NCI-H1105 (cell line): ENCODE measurements at places on chromosomes 5 and 9.

DNA sequence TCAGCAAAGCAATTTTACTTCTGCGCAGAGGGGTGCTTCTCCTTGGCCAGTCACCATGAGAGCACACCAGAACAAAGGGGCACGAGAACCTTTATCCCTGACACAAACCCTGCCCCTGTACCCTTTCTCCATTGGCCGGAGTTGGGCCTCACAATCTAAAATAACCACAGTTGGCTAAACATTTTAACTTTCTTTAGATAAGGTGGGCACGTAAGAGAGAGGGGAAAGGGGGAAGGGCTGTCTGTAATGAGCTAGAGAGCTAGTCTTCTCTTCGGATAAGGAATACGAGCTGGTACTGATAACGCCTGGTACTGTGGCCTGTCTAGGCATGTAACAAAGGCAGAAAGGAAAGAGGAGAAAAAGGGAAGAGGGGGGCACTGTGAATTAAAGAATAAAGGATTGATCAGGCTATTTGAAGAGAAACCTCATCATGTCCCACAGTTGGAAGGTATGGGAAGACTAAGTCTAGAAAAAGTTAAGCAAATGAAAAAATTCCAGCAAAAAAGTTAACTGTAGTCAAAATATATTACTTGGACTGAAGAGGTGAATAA lies 1.8 kb upstream of the IARS1 start:
- DNase-seq: no peak

DNA sequence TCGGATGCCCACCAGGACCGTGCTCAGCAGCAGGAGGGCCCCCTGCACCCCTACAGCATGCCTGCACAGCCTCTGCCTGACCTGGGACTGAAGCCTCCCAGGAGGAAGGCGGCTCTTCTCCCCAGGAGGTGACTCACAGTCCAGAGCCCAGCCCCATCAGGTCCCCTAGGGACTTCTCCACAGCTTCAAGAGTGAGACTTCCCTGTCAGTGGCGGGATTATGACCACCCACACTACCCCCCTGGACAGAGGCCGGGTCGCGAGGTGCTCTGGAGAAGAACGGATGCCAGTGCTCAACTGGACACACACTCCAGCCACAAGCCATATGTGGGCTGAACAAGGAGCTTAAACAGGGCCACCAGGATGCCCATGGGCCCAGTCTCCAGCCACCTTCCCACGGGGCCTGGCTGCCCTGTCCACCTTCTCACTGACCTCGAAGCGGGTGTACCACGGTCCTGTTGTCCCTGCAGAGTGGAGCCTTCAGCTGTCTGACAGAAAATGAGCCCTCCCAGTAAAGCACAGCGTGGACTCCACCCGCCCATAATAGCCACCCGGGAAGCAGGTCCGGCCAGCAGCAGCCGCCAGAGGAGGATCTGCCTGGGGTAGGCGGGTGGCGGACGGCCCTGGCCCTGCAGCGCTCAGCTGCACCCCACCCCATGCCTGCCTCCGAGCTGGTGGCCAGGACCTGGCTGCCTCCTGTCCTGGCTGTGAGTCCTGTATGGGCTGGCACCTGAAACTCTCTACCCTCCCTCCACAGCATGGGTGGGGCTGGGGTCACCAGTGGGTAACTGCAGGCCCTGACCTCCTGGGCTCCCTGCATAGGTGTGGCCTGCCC lies 54.7 kb downstream of the SEMA4D start:
- no peak for DNase-seq

DNA sequence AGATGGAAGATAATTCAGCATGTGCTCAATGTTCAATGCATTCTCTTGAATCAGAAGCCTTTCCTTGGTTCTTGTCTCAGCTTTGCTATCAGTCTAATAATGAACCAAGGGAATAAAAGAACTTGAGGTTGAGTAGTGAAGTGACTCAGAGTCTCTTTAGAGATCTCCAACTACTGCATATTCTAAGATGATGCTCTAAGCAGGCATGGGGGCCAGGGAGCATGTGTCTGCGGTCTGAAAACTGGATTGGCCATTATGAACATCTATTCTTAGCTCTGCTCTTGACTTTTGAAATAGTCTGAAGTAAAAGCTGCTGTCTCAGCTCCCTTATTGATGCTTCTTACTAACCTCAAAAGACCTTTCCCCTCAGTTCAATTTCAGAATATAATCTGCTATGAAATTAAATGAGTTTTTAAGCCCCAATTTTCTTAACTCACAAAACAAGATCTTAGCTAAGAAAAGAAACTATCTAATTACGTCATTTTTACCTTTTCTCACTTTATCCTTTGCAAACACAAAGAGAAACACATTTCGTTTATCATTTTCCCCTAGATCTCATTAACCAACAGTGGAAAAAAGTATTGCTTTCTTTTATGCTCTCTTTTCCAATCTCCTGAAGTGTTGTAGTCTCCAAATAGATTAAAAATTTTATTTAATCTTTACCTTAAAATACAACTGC lies 44.8 kb downstream of the PLCXD3 start:
- no peak for DNase-seq

- no peak for DNase-seq
Observed at GRCh38 chr9:6978591-6978990, 220.8 kb downstream of the KDM4C start.

DNA sequence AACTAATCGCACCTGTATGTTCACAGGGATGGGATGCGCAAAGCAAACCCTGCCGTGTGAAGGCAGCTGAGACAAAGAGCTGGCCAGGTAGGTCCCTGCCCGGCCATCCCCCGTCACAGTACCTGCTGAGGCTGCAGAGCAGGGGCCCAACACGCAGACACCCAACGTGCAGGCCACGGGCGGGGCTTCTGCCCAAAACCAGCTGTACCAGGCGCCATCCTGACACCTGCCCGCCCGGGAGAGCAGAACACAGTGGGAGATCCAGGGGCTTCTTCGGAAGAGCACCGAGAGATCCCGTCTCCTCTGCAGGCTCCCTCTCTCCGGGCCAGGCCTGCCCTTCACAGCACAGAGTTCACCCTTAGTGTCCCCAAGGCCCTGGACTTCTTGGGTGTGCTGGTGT lies 28.4 kb downstream of the ABO start:
- no peak for DNase-seq

DNA sequence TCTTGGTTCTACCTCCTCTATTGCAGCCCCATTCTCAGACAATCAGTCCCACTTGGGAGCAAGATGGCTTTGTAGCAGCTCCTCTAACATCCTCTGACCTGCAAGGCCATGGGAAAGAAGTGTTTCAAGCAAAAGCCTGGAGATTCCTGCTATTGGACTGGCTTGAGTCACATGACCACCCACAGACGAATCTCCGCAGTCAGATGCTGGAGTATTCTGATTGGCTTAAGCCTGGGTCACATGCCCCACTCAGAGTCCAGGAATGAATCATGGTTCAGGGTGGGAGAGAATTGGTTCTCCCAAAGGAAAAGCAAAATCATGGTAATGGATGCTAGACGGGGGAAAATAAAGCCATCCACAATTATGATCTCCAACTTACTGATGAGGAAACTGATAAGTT lies 22.6 kb upstream of the LMX1B start:
- DNase-seq: no peak

DNA sequence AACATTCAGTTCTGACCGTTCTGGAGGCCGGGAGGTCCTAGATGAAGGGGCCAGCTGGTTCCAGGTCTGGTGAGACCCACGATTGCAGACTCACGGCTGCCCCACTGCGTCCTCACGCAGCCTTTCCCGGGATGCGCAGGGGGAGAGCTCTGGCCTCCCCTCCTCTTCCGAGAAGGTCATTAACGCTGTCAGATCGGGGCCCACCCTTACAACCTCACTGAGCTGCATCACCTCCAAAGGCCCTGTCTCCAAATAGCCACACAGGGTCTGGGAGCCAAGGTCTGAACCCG lies 66.6 kb upstream of the PPP1R26 start:
- DNase-seq: no peak

GRCh38 chr5:180311216-180311615 lies 19.3 kb upstream of the MAPK9 start:
- DNase-seq: no peak
